Motor neuron (in vitro differentiated cells): ENCODE measurements at places on chromosomes 2 and 18.

DNA sequence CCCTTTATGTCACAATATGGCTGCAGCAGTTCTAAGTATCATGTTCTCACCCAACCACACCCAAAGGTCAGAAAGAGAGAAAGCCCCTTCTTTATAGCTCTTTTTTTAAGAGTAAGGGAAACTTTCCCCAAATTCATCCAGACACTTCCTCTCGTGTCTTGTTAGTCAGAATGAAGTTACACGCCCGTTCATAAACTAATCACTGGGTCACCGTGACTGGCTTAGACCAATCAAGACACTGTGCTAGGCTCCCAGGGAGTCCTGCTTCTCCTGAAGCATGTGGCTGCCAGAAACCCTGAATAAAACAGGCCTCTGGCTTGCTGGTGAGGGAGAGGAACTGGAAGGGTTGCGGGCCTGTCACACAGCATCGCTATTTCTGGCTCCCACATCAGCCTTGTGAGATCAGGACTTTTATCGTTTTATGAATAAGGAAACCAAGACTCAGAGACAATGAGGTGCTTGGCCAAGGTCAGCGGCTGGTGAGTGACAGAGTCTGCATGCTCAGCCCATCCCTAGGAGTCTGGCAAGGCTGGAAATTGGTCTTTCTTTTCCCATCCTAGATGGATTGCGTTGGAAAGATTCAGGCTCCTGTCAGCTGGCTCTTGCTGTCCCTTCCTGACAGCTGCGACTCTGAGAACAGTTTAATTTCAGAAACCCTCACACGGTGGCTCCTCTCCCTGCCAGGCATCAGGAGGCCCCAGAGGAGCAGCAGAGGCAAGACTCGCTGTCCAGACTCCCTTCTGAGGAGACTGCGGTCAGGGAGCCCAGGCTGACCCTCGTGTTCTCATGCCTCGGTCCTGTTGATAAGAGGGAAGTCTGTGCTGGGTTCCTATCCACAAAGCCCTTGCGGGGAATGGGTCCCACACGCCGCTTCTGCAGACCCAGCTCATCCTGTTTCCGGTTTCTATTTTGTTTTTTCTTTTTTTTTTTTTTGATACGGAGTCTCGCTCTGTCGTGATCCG lies 104.5 kb upstream of the TAF1B start:
- peak; percentile 61 for ATAC-seq

- ATAC-seq, result peak; percentile 5
These were observed 1.0 kb upstream of the TUBB6 start for GRCh38 chr18:12306752-12307700.

GRCh38 chr2:217220228-217221013 lies 360.6 kb upstream of the TNP1 start:
- ATAC-seq, result no peak

DNA sequence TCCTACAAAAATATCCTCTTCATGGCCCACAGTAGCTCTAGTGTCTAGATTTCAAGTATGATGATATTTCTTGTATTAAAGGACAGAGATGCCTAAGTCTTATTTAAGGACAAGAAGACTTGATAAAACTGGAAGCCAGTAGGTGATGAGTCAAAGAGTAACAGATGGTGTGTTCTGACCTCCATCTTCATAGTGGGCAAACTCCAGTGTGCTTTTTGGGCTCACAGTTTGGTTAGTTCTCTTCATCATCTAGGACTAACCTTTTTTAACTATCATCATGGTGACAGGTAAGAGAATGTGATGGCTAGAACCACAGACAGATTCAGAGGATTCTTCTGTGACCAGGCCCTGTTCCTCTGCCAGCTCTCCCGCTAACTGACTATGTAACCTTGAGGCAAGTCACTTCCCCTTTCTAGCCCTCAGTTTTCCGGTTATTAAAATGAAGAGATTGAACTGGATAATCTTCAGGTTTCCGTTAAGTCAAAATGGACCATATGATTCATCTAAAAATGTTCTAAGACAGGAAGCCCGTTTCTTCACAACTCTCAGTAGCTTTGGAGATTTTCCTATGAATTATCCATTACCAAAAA lies 140.3 kb upstream of the RASGRP3 start:
- ATAC-seq, result no peak

GRCh38 chr2:127762846-127763245 lies 48.1 kb downstream of the WDR33 start:
- peak; percentile 92 for ATAC-seq

GRCh38 chr2:16240402-16240801 lies 300.1 kb downstream of the MYCN start:
- ATAC-seq, result no peak
